ENCODE measurements at places on chromosomes 3 and 15.

GRCh38 chr3:134650431-134651346, at the start of gene KY:
Gene KY, minus strand, starts transcription at chr3:134651022. Its CDS starts 62 bp downstream, at chr3:134650960.
- no peak for DNase-seq

DNA sequence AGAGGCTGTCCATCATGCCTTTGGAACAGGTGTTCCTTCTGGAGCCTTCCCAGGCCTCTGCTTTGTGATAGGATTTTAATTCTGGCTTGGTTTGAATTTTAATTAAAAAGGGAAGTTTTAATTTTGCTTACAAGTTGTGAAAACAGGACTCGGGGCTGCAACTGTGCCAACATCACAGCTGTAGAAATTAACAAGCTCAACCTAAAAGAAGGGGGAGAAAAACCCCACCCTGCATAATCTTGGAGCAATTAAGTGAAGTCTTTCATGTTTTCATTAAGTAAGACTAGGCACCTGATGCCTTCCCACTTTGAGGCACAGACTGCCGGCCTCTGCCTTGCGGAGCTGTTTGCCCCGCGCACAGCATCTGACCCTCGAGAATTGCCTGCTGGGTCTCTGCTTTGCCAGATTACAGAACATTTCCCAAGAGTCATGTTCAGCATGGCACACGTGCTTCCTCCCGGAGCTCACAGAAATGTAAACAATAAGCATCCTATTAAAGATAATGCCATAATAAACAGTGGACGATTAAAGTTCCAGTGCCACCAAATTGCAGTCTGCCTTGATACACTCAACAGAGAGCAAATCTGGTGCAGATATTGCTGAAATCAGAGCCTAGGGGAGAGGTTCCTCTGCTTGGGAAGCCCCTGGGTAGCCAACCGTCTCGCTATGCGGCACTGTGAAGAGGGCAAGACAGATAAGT, 364.2 kb downstream of the LRTM1 start:
- no peak for DNase-seq

DNA sequence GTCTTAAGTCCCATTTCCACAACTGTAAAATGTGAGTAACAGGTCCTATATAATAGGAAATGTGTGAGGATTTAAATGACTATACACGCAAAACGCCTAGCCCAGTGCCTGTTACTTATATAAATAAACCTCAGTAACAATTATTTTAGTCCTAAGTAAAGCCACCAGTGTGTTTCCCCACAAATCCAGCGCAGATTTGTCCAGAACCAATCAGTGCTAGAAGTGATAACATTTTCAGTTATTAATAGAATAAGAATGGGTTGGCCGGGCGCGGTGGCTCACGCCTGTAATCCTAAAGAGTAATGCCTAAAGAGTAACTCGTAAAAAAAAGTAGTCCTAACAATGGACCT, 561 bp downstream of the RPAP1 start:
- DNase-seq, result no peak

GRCh38 chr3:463252-464192, 267.0 kb downstream of the CHL1 start:
- no peak for DNase-seq

Measured in T-helper 17 cell (primary cell).